KBM-7 (cell line): ENCODE measurements at places on chromosomes 7 and 10.
A peak's percentile ranks its signal among the peaks of the same experiment; 100 is the strongest.

DNA sequence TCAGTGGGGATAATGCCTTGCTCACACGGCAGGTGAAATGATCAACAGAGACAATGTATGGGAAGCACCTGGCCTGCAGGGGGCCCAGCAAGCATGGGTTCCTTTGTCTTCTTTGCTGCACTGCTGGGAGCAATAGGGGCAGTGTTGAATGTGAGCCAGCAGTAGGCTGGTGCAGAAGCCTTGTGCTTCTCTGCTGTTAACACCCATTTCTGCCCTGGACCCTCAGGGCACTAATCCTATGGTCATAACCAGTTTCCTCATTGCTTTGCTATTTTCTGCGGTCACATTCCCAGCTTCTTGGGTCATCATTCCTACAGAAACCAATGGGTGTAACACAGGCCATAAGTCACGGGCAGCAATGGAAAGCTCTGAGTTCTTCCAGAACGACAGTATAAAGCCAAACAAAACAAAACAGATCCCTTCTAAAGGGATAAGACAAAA is 10.9 kb upstream of the LGI1 start:
- no peak for DNase-seq

- no peak for DNase-seq
Observed at GRCh38 chr10:66362522-66362921, 563.3 kb upstream of the LRRTM3 start.

- no peak for DNase-seq
Observed at GRCh38 chr10:21292763-21293517, 232.5 kb downstream of the SKIDA1 start.

GRCh38 chr7:112896026-112896601 is 105.9 kb upstream of the TMEM168 start:
- DNase-seq = no peak

DNA sequence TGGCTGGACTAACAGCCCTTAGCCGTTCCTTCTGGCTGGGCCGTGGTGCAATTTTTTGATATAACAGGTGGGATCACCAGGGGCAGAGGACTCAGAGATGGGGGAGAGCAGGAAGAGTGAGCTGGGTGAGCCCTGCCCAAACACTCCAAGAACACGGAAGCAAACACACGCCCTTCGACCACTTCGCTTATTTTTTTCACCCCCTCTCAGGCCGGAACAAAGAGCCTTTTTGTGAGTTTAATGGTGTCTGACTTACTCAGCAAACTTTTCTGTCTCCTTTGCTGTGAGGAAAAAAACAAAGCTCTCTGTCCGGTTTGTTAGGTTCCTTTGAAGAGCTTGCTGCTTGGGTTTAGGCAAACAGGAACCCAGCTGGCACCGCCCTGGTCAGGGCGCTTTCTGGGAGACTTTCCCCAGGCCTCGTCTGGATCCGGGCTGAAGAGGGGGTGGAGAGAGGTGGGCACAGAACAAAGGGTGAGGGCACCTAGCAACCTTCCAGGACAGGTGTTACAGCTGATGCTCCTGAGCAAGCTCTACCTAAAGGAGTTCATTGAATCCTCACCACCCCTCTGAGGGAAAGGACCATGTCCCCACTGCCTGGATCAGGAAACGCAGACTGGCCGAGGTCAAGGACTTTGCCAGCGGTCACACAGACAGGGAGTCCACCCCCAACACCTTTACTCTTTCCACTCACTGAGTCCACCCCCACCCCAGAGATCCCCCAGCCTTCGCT is 23.3 kb downstream of the CALML3 start:
- DNase-seq = no peak

GRCh38 chr7:29457565-29458011 is 106.0 kb upstream of the PRR15 start:
- DNase-seq = no peak

- peak; percentile 12 for DNase-seq
Observed at GRCh38 chr10:50788951-50789945, 49.5 kb downstream of the ASAH2B start.
